SK-MEL-5 (cell line): ENCODE measurements at places on chromosomes 12 and 14.

DNA sequence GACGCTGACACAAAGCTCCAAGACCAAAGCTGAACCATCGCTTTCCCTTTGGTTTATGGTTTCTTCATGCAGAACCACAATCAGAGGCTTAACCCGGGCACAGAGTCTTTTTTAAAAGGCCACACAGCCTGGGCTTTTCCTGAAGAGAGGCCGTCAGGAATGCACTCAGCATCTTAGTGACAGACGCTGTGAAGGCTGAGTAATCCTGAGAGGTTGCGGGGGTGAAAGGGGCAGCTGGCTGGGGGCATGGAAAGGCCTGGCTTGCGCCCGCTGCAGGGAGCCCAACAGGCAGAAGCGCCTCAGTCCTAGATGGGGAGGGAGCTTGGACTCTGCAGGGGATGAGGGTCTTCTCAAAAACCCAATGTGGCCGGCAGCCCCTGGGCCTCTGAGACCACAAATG lies 13.6 kb downstream of the CTDSP2 start:
- no peak for DNase-seq

GRCh38 chr12:103673891-103674375 lies 86.9 kb downstream of the STAB2 start:
- DNase-seq, result no peak

- DNase-seq, result peak; percentile 56
These were observed 251.1 kb downstream of the BCAT1 start for GRCh38 chr12:24697769-24698168.

GRCh38 chr14:36662258-36662542 lies 540 bp downstream of the PAX9 start:
- no peak for DNase-seq

DNA sequence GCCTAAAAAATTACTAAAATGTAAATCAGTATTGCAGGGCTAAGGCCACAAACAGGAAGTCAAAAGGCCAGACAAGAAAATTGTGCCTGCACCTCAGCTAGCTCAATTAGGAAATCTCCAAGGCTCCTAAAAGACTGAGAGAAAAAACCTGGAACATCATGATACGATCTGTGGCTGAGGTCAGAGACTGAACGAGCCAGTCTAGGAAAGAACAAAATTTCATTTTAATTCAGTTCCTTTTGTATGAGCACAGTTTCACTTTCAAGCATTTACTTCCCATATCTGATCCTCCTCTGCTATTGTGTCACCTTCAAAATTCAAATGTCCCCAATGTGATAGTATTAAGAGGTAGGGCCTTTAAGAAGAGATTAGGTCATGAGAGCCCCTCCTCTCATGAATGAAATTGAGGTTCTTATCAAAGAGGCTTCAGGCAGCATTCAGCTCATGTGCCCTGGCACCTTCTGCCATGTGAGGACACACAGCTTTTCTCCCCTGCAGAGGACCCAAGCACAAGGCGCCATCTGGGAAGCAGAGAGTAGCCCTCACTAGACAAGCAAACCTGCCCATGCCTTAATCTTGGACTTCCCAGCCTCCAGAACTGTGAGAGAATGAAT lies 14.8 kb downstream of the PRKAB1 start:
- DNase-seq, result peak; percentile 15
